ENCODE measurements at places on chromosomes 12 and 14.

GRCh38 chr14:34179727-34180126 lies 228.9 kb upstream of the EGLN3 start:
- DNase-seq: no peak

DNA sequence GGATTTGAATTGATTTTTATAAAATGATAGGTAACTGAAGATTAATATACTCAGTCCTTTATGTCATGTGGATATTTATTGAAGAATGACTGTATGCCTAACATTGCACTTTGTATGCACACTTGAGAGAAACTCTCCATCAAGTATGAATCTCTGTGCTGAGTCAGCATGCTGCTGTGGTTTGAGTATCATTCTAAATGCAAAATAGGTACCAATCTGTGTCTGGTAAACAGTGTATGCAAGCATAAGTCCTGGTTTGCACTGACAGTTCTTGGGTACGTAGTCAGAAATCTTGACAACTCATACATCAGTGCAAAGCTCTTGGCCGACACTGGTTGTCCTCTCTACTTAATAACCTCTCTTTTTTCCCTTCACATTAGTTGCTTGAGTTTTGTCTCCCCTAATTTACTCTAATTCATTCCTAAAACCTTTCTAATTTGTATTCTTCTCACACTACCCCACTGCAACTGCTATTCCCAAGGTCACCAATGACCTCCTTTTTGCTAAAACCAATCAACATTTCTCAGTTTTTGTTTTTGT lies 21.8 kb downstream of the MGAT4C start:
- no peak for DNase-seq

DNA sequence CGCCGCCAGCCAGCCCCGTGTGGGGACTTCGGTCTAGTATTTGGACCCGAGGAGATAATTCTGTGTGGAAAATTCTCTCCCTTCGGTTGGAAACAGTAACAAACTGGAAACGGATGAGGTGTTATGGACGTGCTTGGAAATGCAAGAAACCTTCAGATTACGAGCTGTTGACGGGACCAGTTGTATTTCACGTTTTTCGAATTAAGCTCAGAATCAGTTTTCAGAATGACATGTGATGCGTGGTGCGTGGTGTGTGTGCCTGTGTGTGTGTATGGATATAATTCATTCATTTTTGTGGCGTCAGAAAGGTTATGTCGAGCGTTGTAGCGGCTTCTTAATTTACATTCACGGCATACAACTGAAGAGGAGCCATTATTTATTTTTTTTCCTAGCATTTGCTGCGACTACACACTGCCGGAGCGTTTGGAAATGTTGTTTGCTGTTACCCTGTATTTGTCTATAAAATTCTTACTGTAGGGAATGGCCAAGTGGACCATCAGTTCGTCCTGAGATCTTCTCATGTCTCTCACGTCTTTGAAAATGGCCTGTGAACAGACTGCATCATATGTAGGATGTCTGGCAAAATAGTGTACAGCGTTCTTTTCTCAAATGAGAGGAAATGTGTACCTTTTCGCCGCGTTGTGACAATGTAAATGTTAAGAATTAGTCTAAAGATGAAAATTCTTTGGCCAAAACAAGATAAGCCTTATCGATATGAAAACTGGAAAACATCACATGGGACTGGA lies 1.3 kb downstream of the TRAF3 start:
- no peak for DNase-seq

DNA sequence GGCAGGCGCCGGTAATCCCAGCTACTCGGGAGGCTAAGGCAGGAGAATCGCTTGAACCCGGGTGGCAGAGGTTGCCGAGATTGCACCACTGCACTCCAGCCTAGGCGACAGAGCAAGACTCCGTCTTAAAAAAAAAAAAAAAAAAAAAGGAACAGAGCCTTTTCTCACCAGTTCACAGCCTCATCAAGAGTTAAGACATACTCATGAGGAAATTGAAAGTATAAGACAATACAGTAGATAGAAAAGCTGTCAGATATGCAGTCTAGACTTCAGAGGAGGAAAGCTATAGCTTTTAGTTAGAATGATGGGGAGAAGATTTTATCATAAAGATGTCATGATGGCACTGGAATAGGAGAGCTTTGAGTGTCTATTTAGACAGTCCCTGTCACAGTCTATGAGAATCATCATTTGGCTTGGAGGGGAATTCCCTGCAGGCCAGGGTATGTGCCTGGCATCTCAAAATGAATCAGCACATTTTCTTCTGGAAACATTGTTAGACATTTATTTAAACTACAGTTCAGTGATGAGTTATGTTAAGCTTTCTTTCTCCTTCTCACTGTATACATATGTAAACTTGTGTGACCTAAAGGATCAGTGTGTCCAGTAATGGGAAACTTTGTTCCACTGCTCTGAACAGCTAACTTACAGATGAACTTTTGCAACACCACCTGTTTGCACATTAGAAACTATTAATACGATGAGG lies 2.9 kb upstream of the RAB35 start:
- peak; percentile 42 for DNase-seq

- DNase-seq: no peak
These were observed 4.7 kb upstream of the PPP1R1A start for GRCh38 chr12:54593135-54593534.

- DNase-seq: no peak
These were observed 88.9 kb downstream of the MED13L start for GRCh38 chr12:116188581-116188980.

DNA sequence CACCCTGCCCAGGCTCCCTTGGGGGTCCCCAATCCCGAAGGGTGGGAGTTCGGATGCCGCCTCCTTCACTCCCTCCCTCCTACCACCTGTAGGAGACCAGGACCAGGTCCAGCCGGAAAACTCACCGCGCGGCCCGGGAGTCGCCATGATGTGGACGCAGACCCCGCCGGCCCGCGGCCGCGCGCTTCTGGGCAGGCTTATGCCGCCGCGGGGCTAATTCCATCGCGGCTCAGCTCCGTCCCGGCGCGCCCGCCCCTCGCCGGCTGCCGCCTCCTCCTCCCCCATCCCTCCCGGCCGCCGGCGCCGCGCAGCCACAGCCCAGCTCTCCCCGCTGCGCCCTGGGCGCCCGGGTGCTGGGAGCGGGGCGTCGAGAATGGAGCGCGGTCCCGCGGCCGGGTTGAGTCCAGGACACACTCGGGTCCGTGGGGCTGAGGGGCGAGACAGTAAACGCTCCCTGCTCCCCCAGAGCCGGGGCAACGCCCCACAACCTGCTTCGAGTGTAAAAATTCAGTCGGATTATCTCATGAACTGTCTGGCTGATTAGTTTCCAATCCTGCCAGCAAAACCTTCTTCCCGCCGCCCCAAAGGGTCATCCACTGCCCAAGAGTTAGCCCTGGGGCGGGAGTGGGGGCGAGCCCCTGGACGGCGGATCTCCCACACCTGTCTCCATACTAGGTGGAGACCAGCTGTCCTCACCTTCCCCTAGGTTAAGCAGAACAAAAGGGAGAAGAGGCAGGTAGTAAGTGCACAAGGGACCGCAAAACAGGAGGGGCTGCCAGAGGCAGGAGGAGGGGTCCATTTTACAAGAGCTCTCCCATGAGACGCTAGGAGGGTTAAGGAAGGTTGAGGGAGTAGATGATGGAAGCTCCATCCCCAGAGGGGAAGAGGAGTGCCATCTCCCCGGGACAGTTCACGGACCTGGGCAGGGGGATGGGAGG lies at the start of gene ANO2:
Gene ANO2, minus strand, starts transcription at position 189 of the 938 bp plus-strand sequence. Its CDS starts 42 bp downstream, at position 147.
- no peak for DNase-seq

GRCh38 chr12:48678551-48679185 lies 3.4 kb downstream of the KANSL2 start:
- DNase-seq: no peak
